ENCODE measurements at places on chromosomes 1 and 21. TPM values are rescaled to one million over a fixed set of nuclear protein-coding genes. Genes with fewer than 3 reads are reported as not detected.
A peak's percentile ranks its signal among the peaks of the same experiment; 100 is the strongest.

The CFHR4 gene
- not detected for total RNA-seq

The NEK7 gene
- 105 TPM for total RNA-seq

The KRTAP13-2 gene
- total RNA-seq: not detected

DNA sequence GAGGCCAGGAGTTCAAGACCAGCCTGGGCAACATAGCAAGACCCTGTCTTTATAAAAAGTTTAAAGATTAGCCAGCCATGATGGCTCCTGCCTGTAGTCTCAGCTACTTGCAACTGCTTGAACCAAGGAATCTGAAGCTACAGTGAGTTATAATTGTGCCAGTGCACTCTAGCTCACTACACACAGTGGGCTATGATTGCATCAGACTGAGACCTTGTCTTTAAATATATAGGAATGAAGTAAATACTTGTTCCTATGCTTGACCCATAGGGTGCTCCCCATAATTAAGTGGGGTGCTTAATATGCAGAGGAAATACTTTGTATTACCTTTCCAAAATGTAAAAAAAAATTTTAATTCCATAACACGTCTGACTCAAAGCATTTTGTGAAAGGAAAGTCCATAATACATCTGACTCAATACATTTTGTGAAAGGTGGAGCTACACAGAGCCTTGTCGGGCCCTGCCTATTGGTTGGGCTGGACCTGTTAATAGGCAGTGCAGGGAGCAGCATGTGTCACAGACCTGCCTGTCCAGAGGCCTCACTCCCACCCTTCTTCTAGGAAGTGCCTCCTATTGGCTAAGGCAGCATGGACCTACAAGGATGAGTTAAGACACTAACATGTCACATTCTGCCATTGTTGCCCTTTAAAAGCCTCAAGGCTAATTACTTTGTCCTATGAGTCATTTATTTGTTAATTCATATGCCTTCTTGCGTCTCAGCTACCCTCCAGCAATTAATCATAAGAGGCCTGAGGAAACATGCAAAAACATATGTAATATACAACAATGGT is 33.6 kb downstream of the CD58 start:
- H3K27me3 ChIP-seq: no peaks in the 10 kb centered on the region
- peaks cover 76% of the 10 kb centered on the region for H3K36me3 ChIP-seq

DNA sequence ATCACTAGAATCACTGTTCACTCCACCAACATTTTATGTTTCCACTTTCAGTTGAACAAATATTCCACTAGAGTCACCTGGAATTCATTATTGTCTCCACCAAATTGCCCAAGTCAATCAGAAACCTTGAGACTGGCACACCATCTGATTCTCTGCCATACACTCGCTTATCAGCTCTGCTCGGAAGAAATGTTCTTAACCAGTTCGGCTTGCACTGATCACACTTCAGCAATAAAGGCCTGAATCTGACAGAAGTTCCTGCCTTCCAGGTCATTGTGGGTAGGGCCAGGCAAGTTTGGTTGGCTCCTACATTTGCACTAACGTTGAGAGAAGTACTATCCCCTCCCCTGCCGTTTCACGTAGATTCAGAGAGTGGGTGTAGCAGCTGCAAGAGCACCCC is 10.0 kb downstream of the TPM3 start:
- peaks cover 53% of the 10 kb centered on the region for H3K36me3 ChIP-seq
- peaks cover 55% of the 10 kb centered on the region for H3K4me1 ChIP-seq
- H3K27me3 ChIP-seq: no peaks in the 10 kb centered on the region
- peak overlapping the region; percentile 99 for H3K4me3 ChIP-seq
- no peak for DNase-seq
- peak overlapping the region; percentile 98 for H3K27ac ChIP-seq

The KRTAP6-2 gene
- total RNA-seq: not detected

DNA sequence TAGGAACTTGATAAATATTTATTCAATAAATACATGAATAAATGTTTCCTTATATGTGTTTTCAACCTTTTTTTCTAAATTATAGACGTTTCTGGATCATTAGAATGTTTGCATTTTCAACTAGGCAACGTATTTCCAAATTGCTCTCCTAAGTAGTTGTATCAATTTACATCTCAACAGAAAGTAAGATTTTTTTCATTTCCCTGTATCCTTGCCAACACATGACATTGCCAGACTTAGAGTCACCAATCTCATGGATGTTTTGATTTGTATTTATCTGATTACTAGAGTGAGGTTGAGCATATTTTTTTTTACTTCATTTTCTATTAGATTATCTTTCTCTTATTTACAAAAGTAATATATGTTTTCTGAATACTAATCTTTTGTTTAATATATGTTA is 22.2 kb upstream of the SMG7 start:
- H3K27me3 ChIP-seq: peaks cover 13% of the 10 kb centered on the region
- no peaks in the 10 kb centered on the region for H3K36me3 ChIP-seq
- H3K4me3 ChIP-seq: no peak overlapping the region

GRCh38 chr1:14852291-14852690 is 253.8 kb downstream of the KAZN start:
- no peaks in the 10 kb centered on the region for H3K27me3 ChIP-seq
- H3K36me3 ChIP-seq: no peaks in the 10 kb centered on the region
- no peak overlapping the region for H3K4me3 ChIP-seq

The MPL gene
- total RNA-seq: not detected

The AUNIP gene
- total RNA-seq: 9.5 TPM

- H3K4me3 ChIP-seq: no peak overlapping the region
- H3K36me3 ChIP-seq: no peaks in the 10 kb centered on the region
- DNase-seq: no peak
- no peak overlapping the region for H3K27ac ChIP-seq
- H3K27me3 ChIP-seq: no peaks in the 10 kb centered on the region
Measured at GRCh38 chr1:13607002-13607401, 23.4 kb downstream of the PDPN start.

GRCh38 chr1:13817906-13818305 is 117.9 kb downstream of the PRDM2 start:
- no peaks in the 10 kb centered on the region for H3K27me3 ChIP-seq

DNA sequence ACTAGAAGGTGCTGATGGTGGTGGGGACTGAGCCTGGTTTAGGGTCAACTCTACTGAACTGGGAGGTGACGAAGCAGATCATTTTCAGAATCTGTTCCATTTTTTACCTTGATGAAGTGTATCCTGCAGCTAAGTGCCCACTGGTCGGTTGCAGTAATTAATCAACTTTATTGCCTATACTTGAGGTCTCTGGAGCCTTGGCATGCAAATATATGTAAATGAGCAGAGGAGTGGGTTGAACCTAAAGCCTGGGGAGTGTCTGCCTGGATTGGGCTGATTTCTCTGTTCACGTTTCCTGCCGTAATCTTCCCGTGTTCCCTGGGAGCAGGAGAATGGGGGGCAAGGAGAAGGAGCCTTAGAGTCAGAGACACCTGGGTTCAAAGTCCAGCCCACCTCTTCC is 286.8 kb downstream of the PTPRU start:
- no peaks in the 10 kb centered on the region for H3K4me1 ChIP-seq
- no peaks in the 10 kb centered on the region for H3K36me3 ChIP-seq
- peaks cover 2% of the 10 kb centered on the region for H3K27me3 ChIP-seq

The OR2T35 gene
- not detected for total RNA-seq
